Osteoblast (primary cell): ENCODE measurements at places on chromosomes 4 and X. TPM values are rescaled to one million over a fixed set of nuclear protein-coding genes. Genes with fewer than 3 reads are reported as not detected.

- no peak for DNase-seq
These were observed 116.6 kb downstream of the SH2D1A start for GRCh38 chrX:124462931-124463330.

The ADAM29 gene
- total RNA-seq, result not detected in 2 replicates

The MPP1 gene
- total RNA-seq, result 14.8 and 17.1 TPM in 2 replicates

The FRAS1 gene
- total RNA-seq, result 5.1 and 7.4 TPM in 2 replicates

The SSX2B gene
- not detected in 2 replicates for total RNA-seq

- DNase-seq, result no peak
These were observed 904 bp downstream of the F11 start for GRCh38 chr4:186266729-186267456.

The SAGE1 gene
- total RNA-seq, result not detected in 2 replicates

DNA sequence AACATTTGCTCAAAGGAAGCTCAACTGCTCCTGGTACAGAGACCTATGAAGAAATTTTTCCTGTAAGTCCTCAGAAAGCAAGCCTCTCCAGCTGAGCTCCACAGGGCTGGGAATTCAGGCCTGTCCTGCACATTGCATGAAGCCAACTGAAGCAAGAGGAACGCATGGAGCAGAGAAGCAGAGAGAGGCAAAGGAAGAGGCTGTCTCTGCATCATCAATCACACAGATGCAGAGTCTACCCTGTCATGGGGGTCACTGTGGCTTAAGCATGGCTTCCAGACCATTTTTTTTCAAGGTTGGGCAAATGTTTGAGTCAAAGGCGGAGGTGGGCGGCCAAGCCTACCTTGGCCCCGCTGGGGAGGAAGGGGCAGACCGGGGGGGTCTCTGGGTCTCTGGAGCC, 110.3 kb upstream of the MSX1 start:
- DNase-seq, result no peak
